ENCODE measurements at places on chromosomes 5 and 9.

DNA sequence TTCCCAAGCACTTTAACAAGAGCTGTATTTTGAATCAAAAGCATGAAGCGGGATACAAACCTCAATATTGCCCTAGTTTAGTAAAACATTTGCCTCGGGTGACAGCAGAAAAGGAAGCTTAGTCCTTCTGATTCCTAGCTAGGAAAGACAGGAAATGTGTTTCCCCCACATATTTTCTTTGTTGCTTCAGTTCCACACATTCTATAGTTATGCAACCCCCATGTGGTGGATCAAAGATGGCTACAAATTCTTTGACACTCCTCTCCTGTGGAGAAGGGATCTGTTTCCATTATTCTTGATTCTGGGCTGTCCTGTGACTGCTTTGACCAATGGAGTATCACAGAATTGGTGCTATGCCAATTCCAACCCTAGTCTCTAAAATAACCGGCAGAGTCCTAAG, 89.1 kb upstream of the SLC30A5 start:
- DNase-seq: no peak

DNA sequence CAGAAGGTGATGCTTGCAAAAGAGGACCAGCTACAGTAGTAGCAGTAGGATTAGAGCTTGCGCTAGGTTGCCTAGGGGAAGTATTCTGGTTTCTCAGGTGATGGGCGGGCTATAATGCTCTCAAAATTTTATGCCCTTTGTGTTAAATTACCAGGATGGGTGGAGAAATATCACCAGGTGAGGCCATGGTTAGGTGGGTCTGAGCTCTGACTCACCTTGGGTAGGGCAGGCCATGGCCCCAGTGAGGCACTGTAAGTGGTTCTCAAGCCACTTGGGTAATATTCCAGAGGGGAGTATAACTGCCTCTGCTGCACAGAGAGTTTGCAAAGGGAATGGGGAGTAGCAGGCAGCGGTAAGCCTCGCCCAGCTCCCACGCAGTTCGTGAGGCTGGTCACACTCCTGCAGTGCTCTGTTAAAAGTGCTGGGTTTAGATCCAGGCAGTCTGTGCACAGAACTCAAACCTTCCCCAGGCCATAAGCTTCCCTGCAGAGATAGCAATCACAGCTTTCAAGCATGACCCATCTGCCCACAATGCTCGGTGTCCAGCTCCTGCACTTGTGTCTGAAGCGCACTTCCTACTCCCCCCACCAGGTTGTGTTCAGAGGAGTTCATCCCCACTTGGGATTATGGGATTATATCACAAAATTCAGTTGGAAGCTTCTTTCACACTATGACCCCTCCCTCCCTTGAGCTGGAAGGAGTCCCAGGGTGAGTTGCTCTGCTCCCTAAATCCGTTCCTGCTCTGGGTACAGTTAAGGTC, 575.0 kb downstream of the CHSY3 start:
- no peak for DNase-seq

GRCh38 chr5:82362636-82363035, 84.5 kb upstream of the RPS23 start:
- DNase-seq: no peak

DNA sequence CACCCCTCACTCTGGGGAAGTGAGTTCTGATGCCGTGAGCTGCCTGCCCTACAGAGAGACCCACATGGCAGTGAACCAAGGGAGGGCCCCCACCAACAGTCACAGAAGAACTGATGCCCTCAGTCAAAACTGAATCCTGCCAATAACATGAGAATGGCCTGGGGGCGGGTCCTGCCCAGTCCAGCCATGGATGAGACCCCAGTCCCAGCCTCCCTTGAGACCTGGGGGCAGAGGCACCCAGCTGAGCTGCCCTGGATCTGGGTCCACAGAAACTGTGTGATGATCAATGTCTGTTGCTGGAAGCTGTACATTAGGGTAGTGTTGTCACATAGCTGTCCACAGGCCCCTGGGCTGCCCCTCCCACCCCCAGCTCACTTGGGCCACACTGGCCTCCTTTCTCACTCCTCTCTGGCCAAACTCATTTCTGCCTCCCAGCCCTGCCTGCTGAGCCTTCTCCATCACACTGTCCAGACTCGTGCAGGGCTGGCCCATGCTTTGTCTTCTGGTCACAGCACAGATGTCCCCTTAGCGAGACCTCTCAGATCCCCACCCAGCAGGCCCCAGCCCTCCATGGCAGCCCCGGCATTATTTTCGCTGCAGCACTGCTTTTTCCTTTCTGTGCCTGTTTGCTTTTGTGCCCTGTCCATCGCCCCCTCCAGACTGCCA, 16.8 kb downstream of the GBGT1 start:
- no peak for DNase-seq

DNA sequence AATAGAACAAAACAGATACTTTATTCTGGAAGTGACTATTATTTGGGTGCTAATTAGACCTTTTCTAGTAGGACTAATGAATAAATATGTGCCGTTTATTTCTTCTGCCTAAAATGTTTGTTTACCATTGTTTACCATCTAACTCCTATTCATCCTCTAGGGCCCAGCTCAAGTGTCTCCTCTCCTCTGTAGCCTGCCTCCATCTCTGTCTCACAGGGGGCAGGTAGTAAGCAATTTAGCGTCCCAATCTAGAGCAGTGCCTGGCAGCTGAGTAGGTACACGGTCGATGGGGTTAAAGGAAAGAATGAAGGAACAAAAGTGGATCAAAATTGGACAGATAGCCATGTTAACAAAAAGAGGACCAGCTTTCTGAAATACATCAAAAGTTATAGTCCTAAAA, 230.9 kb downstream of the SLF1 start:
- no peak for DNase-seq

DNA sequence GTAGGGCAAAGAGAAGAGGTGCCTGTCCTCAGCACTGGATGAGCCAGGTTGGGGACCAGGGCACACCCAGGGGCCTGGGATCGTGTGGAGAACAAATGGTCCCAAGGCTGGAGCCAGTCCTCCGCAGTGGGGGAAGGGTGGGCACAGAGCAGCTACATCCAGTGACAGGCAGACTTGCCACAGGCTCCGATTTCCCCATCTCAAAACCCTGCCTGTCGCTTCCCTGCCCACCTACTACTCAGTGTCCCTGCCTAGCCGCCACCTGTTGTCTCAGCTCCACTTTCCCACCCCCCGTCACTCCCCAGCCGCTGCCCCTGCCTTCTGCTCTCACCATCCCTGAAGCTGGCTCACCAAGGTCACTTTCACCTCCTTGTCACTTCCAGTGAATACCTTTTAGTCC, 13.9 kb upstream of the ENHO start:
- DNase-seq: no peak

- no peak for DNase-seq
Measured at GRCh38 chr5:59390074-59390659, 503.4 kb downstream of the PDE4D start.
